ENCODE measurements at places on chromosomes 11 and 22. TPM values are rescaled to one million over a fixed set of nuclear protein-coding genes. Genes with fewer than 3 reads are reported as not detected.

Gene APOA5
- not detected for total RNA-seq

Gene SEPTIN5
- total RNA-seq = 16.8 TPM

Gene OR5L1
- not detected for total RNA-seq

Gene POU2AF3
- not detected for total RNA-seq

Gene UBQLNL
- not detected for total RNA-seq

Gene CRYBA4
- total RNA-seq = not detected

Gene DDTL
- 0.36 TPM for total RNA-seq
